ENCODE measurements at places on chromosomes 11 and 22.

GRCh38 chr22:19463491-19464469 is 15.2 kb downstream of the UFD1 start:
- DNase-seq = no peak

DNA sequence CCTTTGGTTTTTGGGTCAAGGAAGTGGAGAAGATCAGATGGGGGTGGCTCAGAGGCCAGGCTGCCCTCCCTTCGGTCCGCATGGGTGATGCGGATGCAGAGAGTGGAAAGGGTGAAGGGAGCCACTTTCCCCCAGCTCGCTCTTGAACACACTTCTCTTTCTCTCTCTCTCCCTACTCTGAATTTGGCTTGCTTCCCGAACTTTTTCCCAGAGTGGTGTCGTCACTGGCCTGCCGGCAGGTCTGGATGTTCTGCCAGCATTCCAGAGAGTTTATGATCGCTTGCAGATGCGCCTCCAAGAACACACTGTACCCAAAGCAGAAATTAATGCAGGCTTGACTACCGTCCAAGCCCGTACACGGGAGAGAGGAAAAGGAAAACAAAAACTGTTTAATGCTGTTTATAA is 103.2 kb downstream of the ZBTB16 start:
- peak; percentile 74 for DNase-seq

GRCh38 chr11:113103932-113104690 is 142.9 kb downstream of the NCAM1 start:
- DNase-seq = no peak

DNA sequence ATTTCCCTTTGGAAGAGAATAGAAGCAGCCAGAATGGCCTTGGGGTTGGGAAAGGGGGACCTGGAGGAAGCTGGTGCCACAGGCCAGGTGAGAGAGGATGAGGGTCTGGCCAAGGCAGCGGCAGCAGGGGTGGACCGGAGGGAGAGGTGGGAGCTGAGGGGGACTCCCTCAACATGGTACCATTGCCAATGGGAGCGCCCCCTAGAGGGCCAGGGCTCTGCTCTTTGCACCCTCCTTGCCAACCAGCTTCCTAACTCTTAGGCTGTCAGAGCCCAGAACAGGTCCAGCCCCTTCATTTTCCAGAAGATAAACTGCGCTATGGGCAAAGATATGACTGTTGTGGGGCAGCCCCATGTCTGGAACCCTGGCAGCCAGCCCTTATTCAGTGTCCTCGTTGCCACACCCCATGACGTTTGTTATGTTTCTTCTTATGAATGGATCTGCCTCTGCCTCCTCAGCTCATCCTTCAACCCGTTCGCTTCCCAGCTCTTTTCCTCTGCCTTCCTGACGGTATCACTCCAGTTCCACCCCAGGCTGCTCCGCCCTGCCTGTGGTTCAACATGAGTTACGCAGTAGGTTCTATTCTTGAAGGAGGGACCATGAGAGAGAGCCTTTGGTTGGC is 185.2 kb downstream of the GRIK4 start:
- DNase-seq = no peak

GRCh38 chr11:75240311-75241035 is at the start of gene TPBGL:
Gene TPBGL, plus strand, starts transcription at chr11:75240774. Its CDS starts 276 bp downstream, at chr11:75241050.
- DNase-seq = peak; percentile 69

DNA sequence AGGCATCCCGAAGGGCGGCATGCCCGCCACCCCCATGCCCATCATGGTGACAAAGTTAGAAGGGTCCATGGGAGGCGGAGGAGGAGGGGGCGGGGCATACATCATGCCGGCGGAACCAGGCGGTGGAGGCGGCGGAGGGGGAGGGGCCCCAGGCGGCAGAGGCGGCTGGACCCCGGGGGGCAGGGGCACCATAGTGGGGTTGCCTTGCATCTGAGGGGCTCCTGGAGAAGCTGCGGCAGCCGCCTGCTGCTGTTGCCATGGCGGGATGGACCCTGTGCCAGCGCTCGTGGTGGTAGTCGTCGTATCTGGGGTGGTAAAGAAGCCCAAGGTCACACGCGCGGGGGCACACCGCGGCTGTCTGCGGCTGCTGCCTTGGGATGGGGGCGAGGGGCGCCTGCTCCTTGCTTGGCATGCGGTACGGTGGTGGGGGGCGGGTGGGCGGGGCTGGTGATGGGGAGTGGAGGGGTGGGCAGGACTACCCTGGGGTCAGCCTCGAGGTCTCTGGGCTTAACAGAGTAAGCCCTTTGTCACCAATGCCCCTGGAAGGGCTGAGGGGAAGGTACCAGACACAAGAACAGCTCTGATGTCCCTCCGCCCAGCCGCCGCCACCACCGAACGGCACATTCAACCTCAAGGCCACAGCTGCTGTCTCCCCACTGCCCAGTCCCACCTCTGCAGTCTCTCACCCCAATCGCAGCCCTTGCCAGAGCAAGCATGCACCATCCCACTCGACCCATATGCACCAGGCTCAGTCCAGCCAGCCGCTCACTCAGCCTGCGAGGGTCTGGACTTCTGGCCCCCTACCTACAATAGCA is 6.3 kb upstream of the PYGM start:
- no peak for DNase-seq

All from cardiac muscle cell (in vitro differentiated cells and primary cell).